ENCODE measurements at places on chromosomes 6 and 20. TPM values are rescaled to one million over a fixed set of nuclear protein-coding genes. Genes with fewer than 3 reads are reported as not detected.

SPEF1 gene
- 1.6 TPM for total RNA-seq

DNA sequence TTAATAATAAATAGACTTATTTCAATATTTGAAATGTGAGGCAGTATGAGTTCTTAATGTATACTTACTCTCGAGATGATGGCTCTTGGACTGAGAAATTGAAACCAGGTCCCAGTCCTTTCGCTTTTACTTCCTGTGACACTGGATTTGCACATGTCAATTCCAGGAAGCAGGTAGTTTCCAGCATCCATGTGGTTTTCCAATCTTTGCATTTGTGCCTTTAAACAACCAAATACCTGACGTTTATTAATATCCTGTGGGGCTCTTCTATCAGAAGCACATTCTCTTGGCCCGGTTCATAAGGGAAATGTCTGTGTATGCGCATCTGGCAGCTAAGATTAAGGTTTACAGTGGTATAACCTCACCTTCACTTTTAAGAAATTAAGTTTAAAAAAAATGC lies 13.1 kb downstream of the UTRN start:
- no peak for DNase-seq

DNA sequence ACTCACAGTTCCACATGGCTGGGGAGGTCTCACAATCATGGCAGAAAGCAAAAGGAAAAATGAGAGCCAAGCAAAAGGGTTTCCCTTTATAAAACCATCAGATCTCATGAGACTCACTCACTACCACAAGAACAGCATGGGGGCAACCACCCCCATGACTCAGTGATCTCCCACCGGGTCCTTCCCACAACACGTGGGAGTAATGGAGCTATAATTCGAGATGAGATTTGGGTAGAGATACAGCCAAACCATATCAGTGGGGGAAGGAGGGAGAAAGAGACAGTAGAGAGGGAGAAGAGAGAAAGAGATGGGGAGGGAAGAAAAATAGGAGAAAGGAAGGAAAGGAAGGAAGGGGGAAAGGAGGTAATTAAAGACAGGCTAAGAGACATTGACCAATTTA lies 30.1 kb downstream of the GMDS start:
- DNase-seq, result no peak

DNA sequence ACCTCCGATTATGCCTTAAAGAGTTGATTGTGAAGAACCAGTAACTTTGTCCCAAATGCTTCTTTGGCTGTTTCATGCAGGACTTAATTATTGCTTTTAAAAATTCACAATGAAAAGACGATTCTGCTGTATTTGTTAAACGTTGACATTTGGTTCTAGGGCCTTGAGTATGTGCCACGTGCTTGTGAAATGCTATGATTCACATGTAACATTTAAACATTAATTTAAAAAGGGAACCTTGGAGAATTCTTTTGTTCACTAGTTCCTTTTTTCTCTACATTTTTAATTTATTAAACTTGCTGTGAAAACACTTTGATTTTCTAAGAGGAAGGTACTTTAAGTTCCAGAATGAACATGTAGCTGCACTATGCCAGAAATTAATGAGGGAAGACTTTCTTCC lies 9.5 kb downstream of the GZF1 start:
- no peak for DNase-seq

GRCh38 chr6:100892693-100893092 lies 11.6 kb upstream of the ASCC3 start:
- no peak for DNase-seq

DNA sequence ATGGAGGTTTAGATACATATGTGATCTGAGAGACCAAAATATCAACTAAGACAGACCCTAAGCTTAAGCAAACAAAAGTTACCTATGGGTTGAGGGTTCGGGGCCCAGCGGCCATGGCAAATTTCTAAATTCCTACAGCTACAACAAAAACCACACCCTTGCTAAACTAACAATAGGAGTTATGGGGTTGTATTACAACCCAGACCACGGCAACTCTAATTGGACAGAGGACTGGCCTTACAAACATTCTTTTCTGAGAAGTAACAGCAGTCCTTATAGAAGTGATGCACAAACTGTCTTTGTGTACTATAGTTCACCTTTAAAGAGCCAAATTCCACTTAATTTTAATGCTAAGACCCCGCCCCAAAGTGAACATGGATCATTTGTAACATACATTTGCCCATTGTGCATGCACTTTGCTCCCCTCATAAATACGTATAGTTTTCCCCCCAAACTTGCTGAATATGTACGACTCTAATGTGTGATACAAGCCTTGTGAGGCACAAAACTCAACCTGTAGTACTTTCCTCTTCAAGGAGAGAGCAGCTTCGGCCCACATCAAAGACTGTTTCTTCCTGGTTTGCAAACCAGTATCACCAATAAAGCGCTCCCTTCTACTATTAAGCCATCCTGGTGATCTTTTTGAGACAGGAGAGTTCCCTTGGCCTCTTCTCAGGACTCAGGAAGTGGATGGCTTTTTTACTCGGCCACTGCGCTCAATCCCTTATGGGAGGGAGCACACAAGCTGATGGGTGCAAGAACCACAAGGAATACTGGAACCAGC lies 25.6 kb upstream of the MBOAT1 start:
- no peak for DNase-seq

- no peak for DNase-seq
These were observed 49.2 kb downstream of the ARID1B start for GRCh38 chr6:156826290-156826955.

- DNase-seq, result no peak
These were observed 116.4 kb downstream of the KIF6 start for GRCh38 chr6:39608652-39609345.

DNA sequence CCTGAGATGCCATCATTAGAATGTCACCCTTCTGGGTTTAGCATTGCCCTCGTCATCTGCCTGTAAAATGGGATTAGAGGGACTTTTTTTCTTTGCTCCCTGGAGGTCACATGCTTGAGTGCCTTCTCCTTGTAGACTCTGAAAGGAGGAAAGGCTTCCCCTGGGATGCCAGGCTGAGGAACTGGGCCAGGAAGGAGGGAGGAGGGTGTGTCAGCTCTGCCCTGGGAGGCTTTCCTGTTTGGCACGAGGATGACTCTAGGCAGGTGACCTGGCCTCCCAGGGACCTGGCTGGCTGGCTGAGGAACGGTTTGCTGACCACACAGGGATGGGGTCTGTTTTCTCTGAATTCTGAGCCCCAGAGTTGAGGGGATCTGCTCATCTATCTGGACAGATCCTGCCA lies 137.9 kb upstream of the RNF24 start:
- DNase-seq, result no peak

GHRH gene
- total RNA-seq, result 0.63 TPM

TSPO2 gene
- not detected for total RNA-seq
